NCI-H1092 treated with DMSO at 0.1 percent for 48 hours (cell line): ENCODE measurements at places on chromosomes 6 and 20.

- no peak for DNase-seq
Measured at GRCh38 chr6:129793447-129793846, 67.7 kb downstream of the TMEM244 start.

- DNase-seq = no peak
Measured at GRCh38 chr6:147873816-147874215, 365.3 kb downstream of the SAMD5 start.

- DNase-seq = no peak
Measured at GRCh38 chr6:25866011-25866410, 8.0 kb downstream of the SLC17A3 start.

DNA sequence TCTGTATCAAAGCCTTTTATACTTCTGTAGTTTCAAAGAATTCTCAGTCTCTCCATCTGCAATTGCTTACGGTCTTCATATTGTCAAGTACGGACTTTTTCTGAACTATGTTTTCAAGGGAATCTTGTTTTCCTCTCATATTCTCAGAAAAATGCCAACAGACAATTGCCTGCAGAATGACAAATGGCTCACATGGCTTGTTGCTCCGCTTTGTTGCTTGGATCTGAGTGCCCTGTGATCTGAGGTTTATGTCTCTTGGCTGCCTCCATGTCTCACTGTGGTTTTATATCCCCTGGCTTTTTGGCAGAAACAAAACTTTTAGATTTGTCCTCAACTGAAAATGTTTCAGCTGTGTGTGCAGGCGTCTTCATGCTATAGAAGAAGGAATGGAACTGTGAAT is 285.4 kb upstream of the CHD6 start:
- DNase-seq = no peak

DNA sequence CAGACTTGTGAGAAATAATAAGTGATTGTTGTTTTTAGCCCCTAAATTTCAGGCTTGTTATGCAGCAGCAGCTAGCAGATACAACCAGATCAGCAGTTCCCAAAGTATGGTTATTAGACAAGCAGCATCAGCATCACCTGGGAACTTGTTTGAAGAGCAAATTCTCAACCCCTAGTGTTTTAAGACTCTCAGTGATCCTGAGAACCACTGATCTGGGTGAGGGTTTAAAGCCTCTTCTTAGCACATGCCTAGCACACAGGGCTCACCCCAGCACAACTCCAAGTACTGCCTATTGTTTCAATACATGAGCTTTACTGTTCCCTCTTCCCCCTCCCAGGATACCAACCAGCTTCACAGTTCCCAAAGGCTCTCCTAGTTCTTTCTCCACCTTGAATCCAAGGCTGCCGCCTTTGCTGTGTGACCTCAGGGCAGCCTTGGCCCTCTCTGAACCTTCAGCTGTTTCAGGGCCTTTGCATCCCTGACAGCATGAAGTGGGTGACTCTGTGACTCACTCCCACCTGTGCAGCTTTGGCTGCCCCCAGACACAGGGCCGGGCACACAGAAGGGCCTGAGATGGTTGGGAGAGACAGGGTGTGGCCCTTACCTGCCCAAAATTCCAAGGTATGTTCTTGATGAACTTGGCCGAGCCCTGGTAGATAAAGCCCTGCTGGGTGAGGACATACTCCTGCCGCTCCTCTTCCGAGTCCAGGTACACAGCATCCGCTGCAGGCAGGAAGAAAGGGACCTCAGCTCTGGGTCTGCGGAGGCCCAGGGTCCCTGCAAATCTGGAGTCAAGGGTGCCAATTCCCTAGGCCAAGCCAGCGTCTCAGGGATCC is 14.5 kb downstream of the TGM2 start:
- no peak for DNase-seq

DNA sequence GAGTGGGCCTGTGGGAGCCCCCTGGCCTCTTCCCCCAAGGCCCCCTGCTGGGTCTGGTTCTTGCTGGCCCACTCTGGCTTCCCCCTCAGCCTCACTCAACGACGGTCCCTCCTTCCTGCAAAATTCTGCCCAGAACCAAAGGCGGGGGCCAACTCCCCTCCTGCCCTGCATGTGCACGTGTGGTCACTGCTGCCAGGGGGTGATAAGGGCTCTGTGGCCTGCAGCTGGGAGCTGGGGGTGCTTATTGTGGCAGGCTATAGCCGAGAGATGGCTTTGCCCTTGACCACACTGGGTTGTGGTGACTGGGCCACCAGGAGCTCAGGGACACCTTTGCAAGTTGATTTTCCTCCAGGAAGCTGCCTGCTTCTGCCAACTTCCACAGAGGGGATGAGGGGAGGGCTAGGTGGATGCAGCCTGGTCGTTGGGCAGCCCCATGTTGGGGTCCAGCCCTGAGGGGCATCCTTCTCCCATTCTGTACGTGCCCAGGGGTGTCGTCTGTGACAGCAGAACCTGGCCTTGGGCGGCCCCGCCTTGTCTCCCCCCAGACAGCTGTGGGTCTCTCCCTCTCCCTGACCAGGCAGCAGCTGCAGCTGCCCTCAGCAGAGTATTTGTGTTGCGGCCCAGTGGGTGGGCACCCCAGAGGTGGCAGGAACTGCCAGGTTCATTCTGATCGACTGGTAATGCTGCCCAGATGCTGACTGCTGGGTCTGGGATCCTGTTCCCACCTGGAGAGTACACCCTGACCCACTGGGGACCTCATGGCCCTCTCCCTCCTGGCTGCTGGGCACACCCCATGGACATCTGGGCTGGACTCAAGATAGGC is 5.6 kb downstream of the TCEA2 start:
- DNase-seq = no peak

GRCh38 chr20:1537731-1538058 is 19.8 kb downstream of the SIRPD start:
- no peak for DNase-seq

GRCh38 chr20:37365760-37366638 is 20.1 kb downstream of the SRC start:
- DNase-seq = no peak

DNA sequence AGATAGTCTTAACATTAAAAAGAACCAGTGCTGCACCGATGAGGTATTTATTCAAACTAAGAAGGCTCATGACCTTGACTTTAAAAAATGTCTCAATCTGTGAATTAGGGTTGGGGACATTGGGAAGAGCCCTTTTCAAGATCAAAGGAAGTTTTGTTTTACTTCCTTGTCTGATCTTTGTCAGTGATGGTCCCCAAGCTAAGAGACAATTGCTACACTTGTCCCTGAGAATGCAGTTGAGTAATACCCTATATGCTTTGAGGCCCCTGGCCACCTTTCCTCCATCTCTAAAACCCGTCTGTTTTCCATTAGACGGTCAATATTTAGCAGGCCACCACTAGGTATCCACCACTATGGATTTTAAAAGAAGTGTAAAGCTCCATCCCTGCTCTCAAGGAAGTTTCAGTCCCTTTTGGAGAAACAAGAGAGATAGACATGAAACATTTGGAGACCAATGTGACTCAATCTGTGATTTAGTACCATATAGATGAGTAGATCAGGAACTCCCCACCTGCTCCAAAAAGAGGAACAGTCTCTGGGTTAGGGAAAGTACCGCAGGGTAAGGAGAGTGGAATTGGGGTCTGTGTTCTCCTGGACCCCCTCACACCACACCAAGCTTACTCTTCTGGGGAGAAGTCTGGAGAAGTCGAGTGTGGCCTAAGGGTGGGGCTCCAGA is 99.1 kb upstream of the ISM1 start:
- DNase-seq = no peak

DNA sequence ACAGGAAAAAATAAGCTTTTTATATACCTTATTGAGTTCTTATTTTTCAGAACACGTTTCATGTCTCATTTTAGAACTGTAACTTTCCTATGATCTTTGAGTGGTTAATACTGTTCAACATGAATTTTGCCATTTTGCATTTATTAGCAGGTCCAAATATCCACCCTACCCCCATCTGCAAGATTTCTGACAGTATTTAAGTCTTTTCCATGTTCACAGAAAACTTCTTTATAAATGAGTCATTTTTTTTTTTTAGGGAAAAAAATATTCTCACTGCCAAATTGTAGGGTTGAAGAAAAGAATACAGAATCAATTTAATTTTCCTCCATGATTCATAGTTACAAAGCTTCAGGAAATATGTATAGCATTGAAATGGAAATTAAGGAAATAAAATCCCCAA is 101.8 kb downstream of the COL21A1 start:
- DNase-seq = no peak

GRCh38 chr6:7216941-7217621 is 95.9 kb downstream of the SSR1 start:
- DNase-seq = no peak

- no peak for DNase-seq
Measured at GRCh38 chr6:129901910-129902309, 40.8 kb upstream of the TMEM244 start.

GRCh38 chr6:148329596-148330381 is 12.8 kb upstream of the SASH1 start:
- DNase-seq = no peak

- no peak for DNase-seq
Measured at GRCh38 chr20:60257671-60258070, 299.4 kb downstream of the CDH26 start.

DNA sequence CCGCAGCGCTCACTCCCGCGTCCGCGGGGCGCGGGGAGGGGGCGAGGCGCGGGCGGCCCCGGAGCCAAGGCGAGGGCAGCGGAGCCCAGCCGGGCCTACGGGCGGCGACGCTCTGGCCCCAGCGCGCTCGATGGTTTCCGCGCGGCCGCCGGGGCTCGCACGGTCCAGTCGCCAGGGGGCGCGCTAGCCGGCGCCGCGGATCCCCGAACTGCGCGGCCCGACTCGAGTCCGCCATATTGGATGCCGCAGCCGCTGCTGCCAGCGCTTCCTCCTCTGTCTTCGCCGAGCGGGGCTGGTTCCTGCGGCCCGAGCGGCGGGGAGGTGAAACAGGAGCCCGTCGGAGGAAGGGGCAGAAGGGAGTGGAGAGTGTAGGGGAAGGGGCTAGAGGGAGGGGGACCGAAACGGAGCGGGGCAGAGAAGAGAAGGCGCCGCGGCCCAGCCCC is at the start of gene SCAF8:
SCAF8 (plus strand) TSS at position 234 of the 443 bp plus-strand sequence. CDS start 485 bp downstream, outside the sequence.
- DNase-seq = peak; percentile 86

GRCh38 chr6:134413241-134413643 is 95.3 kb upstream of the SGK1 start:
- no peak for DNase-seq

- no peak for DNase-seq
Measured at GRCh38 chr6:41208439-41209106, 7.6 kb upstream of the TREML2 start.

- no peak for DNase-seq
Measured at GRCh38 chr6:157893238-157893637, 70.2 kb downstream of the SNX9 start.

DNA sequence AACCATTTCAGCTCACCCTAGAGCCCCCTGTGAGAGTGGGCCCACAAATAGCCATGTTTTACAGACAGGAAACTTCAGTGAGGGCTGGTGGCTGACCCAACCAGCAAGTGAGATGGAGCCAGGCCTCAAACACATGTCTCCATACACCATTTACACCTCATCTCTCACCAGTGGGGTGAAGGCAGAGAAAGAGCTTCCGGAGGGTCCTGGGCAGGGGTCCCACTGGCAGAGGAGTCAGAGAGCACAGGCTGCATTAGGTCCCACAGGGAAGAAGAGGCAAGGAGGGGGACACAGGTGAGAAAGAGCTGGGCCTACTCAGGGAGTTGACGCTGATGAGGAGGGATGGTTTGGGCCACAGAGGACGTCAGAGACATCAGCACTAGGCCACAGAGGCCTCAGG is 172.6 kb downstream of the VEGFA start:
- DNase-seq = no peak

- DNase-seq = no peak
Measured at GRCh38 chr20:20231528-20232298, 136.2 kb upstream of the INSM1 start.
